ENCODE measurements at places on chromosomes 12 and 14. TPM values are rescaled to one million over a fixed set of nuclear protein-coding genes. Genes with fewer than 3 reads are reported as not detected.

- H3K4me3 ChIP-seq, result no peak overlapping the region
- H3K36me3 ChIP-seq, result no peaks in the 10 kb centered on the region
- H3K27me3 ChIP-seq, result no peaks in the 10 kb centered on the region
- DNase-seq, result no peak
Measured at GRCh38 chr12:46389031-46389616, 16.6 kb upstream of the SLC38A2 start.

The ESPL1 gene
- total RNA-seq, result 2.8 TPM

- no peaks in the 10 kb centered on the region for H3K36me3 ChIP-seq
- H3K27me3 ChIP-seq, result no peaks in the 10 kb centered on the region
- H3K4me3 ChIP-seq, result no peak overlapping the region
Measured at GRCh38 chr12:65944637-65945036, 120.4 kb downstream of the HMGA2 start.

DNA sequence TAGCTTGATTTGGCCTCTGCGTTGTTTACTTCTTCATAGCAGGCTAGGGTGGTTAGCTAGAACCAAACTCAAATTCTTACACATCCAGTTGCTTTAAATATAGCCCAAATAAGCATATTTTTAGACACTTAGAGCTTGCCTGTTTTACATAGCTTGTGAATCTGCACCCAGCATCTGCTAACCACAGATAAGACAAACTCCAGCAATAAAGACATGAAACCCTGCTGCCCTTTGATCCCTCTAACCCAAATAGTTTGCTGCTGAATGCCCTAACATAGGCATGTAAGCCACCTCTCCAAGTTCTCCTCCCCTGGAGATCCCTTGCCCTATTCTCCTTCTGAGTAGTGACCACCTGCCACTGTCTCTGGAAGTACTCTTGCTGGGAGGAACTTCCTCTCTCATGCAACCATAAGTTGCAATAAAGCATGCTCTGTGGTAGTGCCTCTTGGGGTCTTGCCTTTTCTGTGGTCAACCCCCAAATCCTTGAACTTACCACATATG, 185.6 kb downstream of the TMEM117 start:
- H3K27me3 ChIP-seq, result no peaks in the 10 kb centered on the region
- H3K4me3 ChIP-seq, result no peak overlapping the region
- no peaks in the 10 kb centered on the region for H3K4me1 ChIP-seq
- H3K27ac ChIP-seq, result no peak overlapping the region

- H3K4me1 ChIP-seq, result no peaks in the 10 kb centered on the region
- no peak overlapping the region for H3K4me3 ChIP-seq
- H3K27ac ChIP-seq, result no peak overlapping the region
- no peak for DNase-seq
- H3K36me3 ChIP-seq, result no peaks in the 10 kb centered on the region
Measured at GRCh38 chr12:27488479-27488878, 35.5 kb upstream of the PPFIBP1 start.

- H3K36me3 ChIP-seq, result no peaks in the 10 kb centered on the region
- no peak overlapping the region for H3K27ac ChIP-seq
- no peak overlapping the region for H3K4me3 ChIP-seq
- no peaks in the 10 kb centered on the region for H3K4me1 ChIP-seq
- no peak for DNase-seq
Measured at GRCh38 chr14:37340353-37340752, 142.6 kb downstream of the MIPOL1 start.

- no peak for DNase-seq
- H3K4me3 ChIP-seq, result no peak overlapping the region
- no peaks in the 10 kb centered on the region for H3K27me3 ChIP-seq
- H3K4me1 ChIP-seq, result no peaks in the 10 kb centered on the region
- no peaks in the 10 kb centered on the region for H3K36me3 ChIP-seq
- H3K27ac ChIP-seq, result no peak overlapping the region
Measured at GRCh38 chr12:67288561-67288960, 19.4 kb downstream of the CAND1 start.

The AQP2 gene
- total RNA-seq, result 0.21 TPM

The RASSF8 gene
- total RNA-seq, result 86.7 TPM

DNA sequence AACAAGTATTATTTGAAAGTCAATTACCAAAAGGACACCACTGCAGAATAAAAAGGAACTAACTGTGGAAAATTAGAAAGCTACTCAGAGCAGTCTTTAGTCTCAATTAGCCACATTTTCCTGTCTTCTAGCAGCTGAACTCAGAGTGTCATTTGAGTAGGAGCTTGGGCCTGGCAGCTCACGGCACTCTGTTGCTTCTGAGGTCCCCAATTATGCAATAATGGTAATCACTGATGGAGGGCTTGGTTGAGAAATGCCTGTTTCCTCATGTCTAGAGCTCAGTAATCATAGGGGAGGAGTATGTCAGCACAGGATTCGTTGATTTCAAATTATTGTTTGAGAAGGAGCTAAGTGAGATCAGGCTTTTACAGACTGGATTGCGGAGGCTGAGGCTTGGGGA, 108.6 kb downstream of the VRK1 start:
- no peaks in the 10 kb centered on the region for H3K27me3 ChIP-seq
- DNase-seq, result no peak
- no peak overlapping the region for H3K27ac ChIP-seq
- no peaks in the 10 kb centered on the region for H3K36me3 ChIP-seq

- no peak overlapping the region for H3K4me3 ChIP-seq
- no peak overlapping the region for H3K27ac ChIP-seq
- H3K36me3 ChIP-seq, result no peaks in the 10 kb centered on the region
- no peaks in the 10 kb centered on the region for H3K27me3 ChIP-seq
- no peaks in the 10 kb centered on the region for H3K4me1 ChIP-seq
Measured at GRCh38 chr12:92623386-92623785, 79.4 kb upstream of the PLEKHG7 start.

DNA sequence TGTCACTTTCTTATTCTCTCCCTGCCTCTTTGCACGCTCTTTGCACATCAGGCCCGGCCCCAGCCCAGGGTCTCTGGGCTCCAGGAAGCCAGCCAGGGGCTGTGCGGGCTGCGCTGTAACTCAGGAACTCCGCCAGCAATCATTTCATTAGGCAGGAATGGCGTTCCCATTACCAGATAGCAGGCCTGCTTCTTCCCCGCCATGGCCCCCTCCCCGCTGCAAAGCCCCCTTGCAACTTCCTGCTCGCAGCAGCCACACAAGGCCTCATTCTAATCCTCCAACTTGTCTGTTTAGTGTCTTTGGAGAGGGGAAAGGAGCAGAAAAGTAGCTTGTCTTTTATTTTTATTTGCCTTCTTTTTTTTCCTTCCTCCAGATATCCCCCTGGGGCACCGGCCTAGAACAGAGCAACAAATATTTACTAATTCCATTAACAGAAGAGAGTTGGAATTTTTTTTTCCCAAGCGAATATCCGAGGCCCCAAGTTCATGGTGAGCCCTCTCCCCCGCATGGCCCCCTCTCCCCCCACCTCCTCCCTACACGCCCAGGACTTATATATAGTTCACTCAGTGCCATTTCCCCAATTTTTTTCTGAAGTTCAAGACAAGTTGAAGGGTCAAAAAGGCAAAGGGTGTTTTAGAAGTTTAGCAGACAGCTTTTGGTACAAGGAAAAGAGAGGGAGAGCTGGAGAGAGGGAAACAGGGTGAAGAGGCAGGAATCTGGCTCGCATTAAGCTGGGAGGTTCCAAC, 329.4 kb upstream of the TBX3 start:
- no peak overlapping the region for H3K27ac ChIP-seq
- no peaks in the 10 kb centered on the region for H3K4me1 ChIP-seq
- DNase-seq, result no peak

- no peaks in the 10 kb centered on the region for H3K27me3 ChIP-seq
- H3K36me3 ChIP-seq, result no peaks in the 10 kb centered on the region
- peak overlapping the region; percentile 91 for H3K4me3 ChIP-seq
- H3K27ac ChIP-seq, result no peak overlapping the region
- no peaks in the 10 kb centered on the region for H3K4me1 ChIP-seq
Measured at GRCh38 chr14:89724628-89724960, 229.9 kb downstream of the EFCAB11 start.

GRCh38 chr14:55043528-55043927, 7.9 kb upstream of the MAPK1IP1L start:
- no peaks in the 10 kb centered on the region for H3K27me3 ChIP-seq
- H3K4me1 ChIP-seq, result no peaks in the 10 kb centered on the region
- no peak overlapping the region for H3K27ac ChIP-seq
- H3K36me3 ChIP-seq, result no peaks in the 10 kb centered on the region

GRCh38 chr12:92277795-92278194, 132.1 kb upstream of the BTG1 start:
- H3K27ac ChIP-seq, result no peak overlapping the region
- H3K27me3 ChIP-seq, result no peaks in the 10 kb centered on the region
- no peak for DNase-seq

GRCh38 chr14:73833530-73834260, 17.9 kb upstream of the PTGR2 start:
- no peaks in the 10 kb centered on the region for H3K27me3 ChIP-seq
- DNase-seq, result no peak
- no peaks in the 10 kb centered on the region for H3K4me1 ChIP-seq
- H3K27ac ChIP-seq, result no peak overlapping the region
- no peak overlapping the region for H3K4me3 ChIP-seq

The NINJ2 gene
- 3.8 TPM for total RNA-seq

DNA sequence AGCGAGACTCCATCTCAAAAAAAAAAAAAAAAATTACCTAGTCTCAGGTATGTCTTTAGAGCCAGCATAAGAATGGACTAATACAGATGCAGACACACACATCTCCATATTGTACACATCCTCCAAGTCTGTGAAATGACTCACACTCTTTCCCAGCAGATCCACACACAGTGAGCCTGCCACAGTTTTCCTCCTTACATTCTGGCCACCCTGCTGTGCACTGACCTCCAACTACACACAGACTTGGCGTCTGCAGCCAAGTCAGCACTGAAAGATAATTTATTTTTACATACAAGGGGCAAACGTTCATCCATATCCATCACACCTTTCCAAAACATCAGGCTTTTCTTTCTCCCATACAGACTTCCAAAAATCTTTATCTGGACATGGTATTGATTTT, 115.9 kb downstream of the SLC25A21 start:
- no peaks in the 10 kb centered on the region for H3K4me1 ChIP-seq
- H3K4me3 ChIP-seq, result no peak overlapping the region
- no peaks in the 10 kb centered on the region for H3K36me3 ChIP-seq
- H3K27ac ChIP-seq, result no peak overlapping the region
- no peaks in the 10 kb centered on the region for H3K27me3 ChIP-seq

DNA sequence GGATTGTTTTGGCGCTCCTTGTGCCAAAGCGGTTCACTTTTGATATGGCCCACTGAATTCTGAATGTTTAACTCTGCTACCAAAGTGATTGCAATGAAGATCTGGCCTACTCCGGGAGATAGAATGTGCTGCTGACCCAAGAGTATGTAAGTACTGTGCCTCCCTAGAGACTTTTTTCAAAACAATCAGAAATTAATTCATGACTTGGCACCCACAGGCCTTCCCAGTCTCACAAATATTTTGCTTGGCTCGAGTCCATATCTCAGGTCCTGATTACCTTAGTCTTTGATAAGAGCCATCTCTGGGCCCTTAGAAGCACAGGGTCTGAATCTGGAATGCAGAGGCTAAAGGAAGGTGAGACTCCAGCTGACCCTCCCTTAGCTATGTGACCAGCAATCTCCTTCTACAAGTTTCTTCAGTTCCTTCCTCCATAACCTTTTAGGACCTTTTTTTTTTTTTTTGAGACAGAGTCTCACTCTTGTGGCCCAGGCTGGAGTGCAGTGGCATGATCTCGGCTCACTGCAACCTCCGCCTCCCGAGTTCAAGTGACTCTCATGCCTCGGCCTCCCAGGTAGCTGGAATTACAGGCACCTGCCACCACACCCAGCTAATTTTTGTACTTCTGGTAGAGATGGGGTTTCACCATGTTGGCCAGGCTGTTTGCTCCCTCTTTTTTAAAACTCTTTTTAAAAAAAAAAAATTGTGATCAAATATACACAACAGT, 49.5 kb upstream of the METAP2 start:
- no peaks in the 10 kb centered on the region for H3K27me3 ChIP-seq
- DNase-seq, result no peak
- H3K27ac ChIP-seq, result peak overlapping the region; percentile 62
- no peaks in the 10 kb centered on the region for H3K36me3 ChIP-seq

- H3K4me3 ChIP-seq, result no peak overlapping the region
- H3K36me3 ChIP-seq, result peaks cover 3% of the 10 kb centered on the region
- DNase-seq, result no peak
- H3K27me3 ChIP-seq, result no peaks in the 10 kb centered on the region
Measured at GRCh38 chr14:52641745-52642144, 53.6 kb downstream of the ERO1A start.

DNA sequence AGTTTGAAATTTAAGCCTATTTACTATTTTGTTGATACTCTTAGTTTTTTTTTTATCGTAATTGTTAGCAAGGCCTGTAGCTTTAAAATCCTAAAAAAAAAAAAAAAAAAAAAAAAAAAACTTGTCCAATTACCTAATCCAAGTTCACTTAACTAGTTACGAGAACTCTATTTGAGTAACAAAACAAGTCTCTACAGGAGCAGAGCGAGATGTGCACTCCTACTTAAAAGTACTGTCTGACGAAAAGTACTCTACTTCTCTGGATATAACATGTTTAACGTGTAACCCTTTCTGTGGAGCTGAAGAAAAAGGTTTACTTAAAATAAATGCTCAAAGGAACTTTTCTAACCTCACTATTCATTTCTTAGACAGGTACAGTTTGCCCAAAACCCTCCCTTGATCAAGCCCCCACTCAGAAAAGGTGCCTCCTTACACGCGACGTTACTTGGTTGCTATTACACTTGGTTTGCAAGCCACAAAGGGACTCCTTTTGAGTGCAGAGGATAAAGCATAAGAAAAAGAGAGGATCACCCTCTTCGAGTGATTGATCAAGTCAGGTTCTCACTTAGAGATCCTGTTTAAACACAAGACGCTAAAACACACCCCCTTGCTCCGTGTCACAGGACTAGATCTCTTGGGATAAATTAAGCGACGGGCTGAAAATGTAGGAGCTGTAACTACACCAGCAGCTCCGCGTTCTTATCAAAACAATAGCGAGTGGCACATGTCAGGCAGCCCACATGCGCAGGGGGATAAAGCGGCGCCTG, 2.2 kb downstream of the BAZ1A start:
- DNase-seq, result no peak
- H3K4me1 ChIP-seq, result no peaks in the 10 kb centered on the region
- H3K4me3 ChIP-seq, result peak overlapping the region; percentile 85
- no peaks in the 10 kb centered on the region for H3K36me3 ChIP-seq

- H3K27ac ChIP-seq, result no peak overlapping the region
- no peaks in the 10 kb centered on the region for H3K4me1 ChIP-seq
- H3K36me3 ChIP-seq, result no peaks in the 10 kb centered on the region
- H3K4me3 ChIP-seq, result no peak overlapping the region
- no peaks in the 10 kb centered on the region for H3K27me3 ChIP-seq
Measured at GRCh38 chr14:96064866-96065265, 25.7 kb downstream of the C14orf132 start.

GRCh38 chr12:50642035-50642451, 121.9 kb upstream of the ATF1 start:
- no peaks in the 10 kb centered on the region for H3K27me3 ChIP-seq
- DNase-seq, result no peak
- H3K27ac ChIP-seq, result no peak overlapping the region
- H3K36me3 ChIP-seq, result no peaks in the 10 kb centered on the region

GRCh38 chr12:132478845-132479244, 11.1 kb upstream of the FBRSL1 start:
- no peak overlapping the region for H3K4me3 ChIP-seq

The OR4E1 gene
- not detected for total RNA-seq

- H3K27me3 ChIP-seq, result no peaks in the 10 kb centered on the region
- H3K4me3 ChIP-seq, result no peak overlapping the region
- DNase-seq, result no peak
- no peaks in the 10 kb centered on the region for H3K36me3 ChIP-seq
- H3K27ac ChIP-seq, result no peak overlapping the region
- no peaks in the 10 kb centered on the region for H3K4me1 ChIP-seq
Measured at GRCh38 chr14:33369972-33370371, 431.3 kb downstream of the NPAS3 start.
